Thymus (tissue), 14 donors: ENCODE measurements at places on chromosomes 5 and 9. TPM values are rescaled to one million over a fixed set of nuclear protein-coding genes. Genes with fewer than 3 reads are reported as not detected.

DNA sequence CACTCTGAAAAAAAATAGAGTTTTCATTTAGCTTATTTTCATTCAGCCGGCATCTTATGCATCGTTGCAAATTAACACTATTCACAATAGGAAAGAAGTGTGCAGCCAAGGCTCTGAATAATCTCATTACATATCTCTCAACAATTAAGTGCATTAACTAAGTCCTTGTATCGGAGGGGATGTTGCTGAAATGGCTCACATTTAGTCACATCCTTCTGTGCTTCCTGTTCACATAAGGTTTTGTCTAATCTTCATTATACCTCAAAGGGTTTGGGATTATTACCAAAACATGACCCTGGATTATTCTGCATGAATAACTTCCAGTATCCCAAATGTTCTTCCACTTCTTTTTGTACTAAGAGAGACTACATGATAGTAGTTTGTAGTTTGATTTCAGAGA is 278.0 kb upstream of the GRIA1 start:
- DNase-seq, result no peak
- no peak overlapping the region for H3K27ac ChIP-seq
- H3K4me3 ChIP-seq, result no peak overlapping the region
- H3K36me3 ChIP-seq, result no peaks in the 10 kb centered on the region
- no peaks in the 10 kb centered on the region for H3K4me1 ChIP-seq
- no peaks in the 10 kb centered on the region for H3K27me3 ChIP-seq

DNA sequence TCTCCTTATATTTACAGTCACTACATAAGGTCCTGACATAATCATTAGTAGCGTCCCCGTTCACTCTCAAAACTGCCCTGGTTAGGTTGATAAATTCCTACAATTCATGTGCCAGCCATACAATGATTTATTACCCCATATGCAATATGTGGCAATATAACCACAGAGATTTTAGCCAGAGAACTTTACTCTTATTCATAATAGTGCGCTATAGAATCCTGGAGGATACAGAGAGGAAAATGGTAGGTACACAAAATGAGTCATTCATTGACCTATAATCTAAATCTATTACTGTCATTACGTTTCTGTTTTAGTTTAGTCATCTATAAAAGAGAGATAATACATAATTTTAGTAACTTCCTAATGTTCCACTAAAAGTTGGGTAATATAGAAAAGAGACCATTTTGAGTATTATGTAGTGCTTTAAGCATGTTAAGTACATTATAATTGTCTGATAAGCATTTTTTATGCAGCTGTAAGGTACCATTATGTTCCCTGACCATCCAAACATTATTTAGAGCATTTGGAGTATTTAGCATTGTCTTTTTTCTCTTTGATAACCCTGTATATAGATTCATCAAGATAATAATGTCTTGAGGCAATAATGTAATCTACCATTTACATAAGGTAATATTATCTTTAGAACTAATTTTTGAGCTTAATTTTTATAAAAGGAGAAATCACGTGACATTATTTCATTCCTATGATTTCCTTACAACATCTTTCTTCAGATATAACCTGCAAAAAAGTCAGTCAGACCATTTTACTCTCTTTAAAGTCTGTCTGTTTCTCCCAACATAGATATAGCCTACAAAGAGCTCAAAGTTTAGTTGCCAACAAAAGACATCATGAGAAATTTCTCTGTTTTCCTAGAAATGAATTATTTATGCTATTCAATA is 655.5 kb upstream of the ZNF608 start:
- no peaks in the 10 kb centered on the region for H3K36me3 ChIP-seq
- H3K4me3 ChIP-seq, result no peak overlapping the region
- no peak overlapping the region for H3K27ac ChIP-seq
- no peaks in the 10 kb centered on the region for H3K27me3 ChIP-seq
- DNase-seq, result no peak
- H3K4me1 ChIP-seq, result no peaks in the 10 kb centered on the region

DNA sequence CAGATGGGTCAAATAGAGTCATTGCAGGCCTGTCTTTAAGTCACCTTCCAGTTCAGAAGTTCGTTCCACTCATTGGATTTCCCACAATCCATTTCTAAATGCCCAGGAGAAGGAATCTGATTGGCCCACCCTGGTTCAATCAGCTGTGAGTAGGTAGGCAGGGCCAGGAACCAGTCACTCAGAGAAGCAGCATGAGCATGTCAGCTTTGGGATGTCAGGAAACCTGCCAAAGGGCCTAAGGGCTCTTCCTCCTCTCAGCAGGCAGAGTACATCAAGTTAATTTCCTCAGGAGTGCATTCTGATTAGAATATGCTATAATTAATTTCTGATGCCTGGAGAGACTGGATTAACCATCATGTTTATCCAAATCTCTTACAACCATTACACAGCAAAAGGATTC is 412.9 kb upstream of the CCNH start:
- no peak for DNase-seq
- H3K27ac ChIP-seq, result no peak overlapping the region
- no peaks in the 10 kb centered on the region for H3K36me3 ChIP-seq

The KIF12 gene
- 7.8 TPM for total RNA-seq

- H3K4me1 ChIP-seq, result no peaks in the 10 kb centered on the region
- H3K4me3 ChIP-seq, result no peak overlapping the region
- no peaks in the 10 kb centered on the region for H3K36me3 ChIP-seq
- DNase-seq, result no peak
- H3K27ac ChIP-seq, result no peak overlapping the region
Observed at GRCh38 chr5:71782393-71782770, 63.3 kb downstream of the CARTPT start.

GRCh38 chr5:132760601-132761317 is 13.5 kb downstream of the CCNI2 start:
- DNase-seq, result no peak
- no peak overlapping the region for H3K27ac ChIP-seq
- H3K27me3 ChIP-seq, result no peaks in the 10 kb centered on the region
- H3K4me3 ChIP-seq, result no peak overlapping the region
- H3K36me3 ChIP-seq, result peaks cover 3% of the 10 kb centered on the region

DNA sequence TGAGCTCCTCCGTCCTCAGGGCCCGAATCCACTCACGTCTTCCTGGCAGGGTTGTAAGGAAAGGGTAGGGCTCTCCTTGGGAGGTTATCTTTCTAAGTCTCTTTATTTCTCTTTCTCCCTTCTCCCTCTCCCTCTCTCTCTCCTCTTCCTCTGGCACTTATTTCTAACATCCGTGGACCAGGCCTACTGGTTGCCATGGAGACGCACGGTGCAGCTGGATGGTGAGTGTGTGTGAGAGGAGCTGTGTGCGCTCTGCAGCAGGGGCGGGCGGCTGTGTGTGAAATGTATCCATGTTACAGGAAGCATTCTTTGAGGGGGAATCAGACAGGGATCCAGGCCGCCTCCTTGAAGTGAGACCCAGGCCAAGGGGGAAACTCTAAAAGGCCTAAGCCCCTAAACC is 32.2 kb downstream of the PCDH1 start:
- H3K4me1 ChIP-seq, result peaks cover 54% of the 10 kb centered on the region
- DNase-seq, result no peak
- no peaks in the 10 kb centered on the region for H3K36me3 ChIP-seq
- peak overlapping the region; percentile 68 for H3K27ac ChIP-seq
- H3K27me3 ChIP-seq, result no peaks in the 10 kb centered on the region
- H3K4me3 ChIP-seq, result no peak overlapping the region

DNA sequence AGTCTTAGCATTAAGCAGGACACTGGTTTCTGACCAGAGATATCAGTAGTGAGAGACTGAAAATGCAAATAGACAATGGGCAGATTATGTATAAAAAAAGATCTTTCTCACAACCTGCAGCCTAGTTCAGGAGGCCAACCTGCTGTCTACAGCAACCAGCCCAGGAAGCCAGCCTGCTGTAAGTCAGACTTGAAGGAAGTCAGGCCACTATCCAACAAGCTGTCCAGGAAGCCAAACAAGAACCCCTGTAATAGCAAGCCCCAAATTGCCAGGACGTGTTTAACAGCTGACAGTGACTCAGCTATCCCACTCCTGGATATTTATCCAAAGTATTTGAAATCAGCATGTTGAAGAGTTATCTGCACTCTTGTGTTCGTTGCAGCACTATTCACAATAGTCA is 121.8 kb upstream of the SPIN1 start:
- H3K4me1 ChIP-seq, result no peaks in the 10 kb centered on the region
- no peaks in the 10 kb centered on the region for H3K27me3 ChIP-seq
- no peaks in the 10 kb centered on the region for H3K36me3 ChIP-seq
- DNase-seq, result no peak
- H3K4me3 ChIP-seq, result no peak overlapping the region

The EIF4E1B gene
- 0.05 TPM for total RNA-seq
